Central memory CD4-positive, alpha-beta T cell (primary cell): ENCODE measurements at places on chromosomes 12 and 14.

DNA sequence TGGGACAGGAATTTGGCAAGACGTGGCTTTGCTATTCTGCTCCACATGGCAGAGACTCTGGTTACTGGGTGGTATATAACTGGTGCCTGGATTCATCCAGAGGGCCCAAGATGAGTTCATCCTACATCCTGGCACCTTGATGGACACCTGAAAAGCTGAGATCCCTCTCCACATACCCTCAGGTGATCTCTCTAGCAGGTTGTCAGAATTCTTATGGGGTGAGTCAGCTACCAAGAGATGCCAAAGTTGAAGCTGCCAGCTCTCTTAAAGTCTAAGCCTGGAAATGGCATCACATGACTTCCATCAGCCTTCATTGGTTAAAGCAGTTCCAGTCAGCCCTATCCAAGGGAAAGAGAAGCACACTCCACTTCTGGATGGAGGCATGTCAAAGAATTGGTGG lies 300.7 kb upstream of the SEL1L start:
- no peak for DNase-seq

- DNase-seq, result peak; percentile 28
Measured at GRCh38 chr12:49827401-49828099, 663 bp downstream of the NCKAP5L start.

DNA sequence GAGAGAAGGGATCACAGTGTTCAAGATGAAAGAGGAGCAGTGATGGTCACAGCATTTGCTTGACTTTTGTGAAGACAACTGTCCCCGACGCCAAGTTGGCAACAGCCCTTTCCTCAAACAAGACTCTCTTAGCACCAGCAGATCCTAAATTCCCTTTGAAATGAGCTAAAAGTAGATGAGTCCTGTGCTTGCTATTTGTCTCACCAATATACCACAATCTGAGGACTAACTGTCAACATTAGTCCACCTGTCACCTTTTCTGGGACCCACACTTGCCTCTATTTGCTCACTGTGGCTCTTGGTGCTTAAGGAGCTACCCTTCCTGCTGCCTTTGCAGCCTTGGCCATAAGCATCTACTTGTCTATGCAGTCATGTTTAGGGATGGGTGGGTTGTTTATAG lies 47.4 kb upstream of the COL2A1 start:
- no peak for DNase-seq

DNA sequence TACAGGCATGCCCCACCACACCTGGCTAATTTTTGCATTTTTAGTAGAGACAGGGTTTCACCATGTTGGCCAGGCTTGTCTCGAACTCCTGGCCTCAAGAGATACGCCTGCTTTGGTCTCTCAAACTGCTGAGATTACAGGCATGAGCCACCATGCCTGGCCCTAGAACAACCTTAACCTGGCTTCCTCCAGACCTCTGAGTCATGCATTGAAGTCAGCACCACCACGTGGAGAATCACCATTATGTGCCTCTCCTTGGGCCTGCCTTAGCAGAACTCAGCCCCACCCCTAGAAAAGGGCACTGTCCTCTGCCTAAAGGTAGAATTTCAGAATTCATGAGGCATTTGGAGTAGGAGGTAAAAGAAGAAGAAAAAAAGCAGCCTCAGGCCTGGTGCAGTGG lies 49.0 kb downstream of the LIMA1 start:
- DNase-seq, result no peak

DNA sequence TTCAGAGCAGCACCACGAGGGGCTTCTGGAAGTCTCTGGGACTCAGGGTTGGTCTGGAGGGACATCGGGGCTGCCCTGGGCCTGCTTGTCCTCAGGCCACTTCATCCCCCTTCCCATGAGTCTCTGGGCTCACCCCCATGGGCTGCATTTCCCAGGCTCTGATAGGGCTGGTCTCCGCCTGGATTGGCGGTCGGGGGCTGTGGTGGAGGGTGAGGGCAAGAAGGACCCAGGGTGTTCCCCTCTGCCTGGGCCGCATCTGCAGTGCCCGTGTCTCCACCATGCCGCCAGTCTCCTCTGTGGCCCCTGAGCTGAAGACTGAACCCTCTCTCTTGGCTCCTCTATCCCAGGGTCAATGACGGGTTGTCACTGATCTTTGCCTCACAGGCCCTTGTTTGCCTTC lies 242.1 kb downstream of the ADGRD1 start:
- DNase-seq, result no peak
